ENCODE measurements at places on chromosomes 16 and 17. TPM values are rescaled to one million over a fixed set of nuclear protein-coding genes. Genes with fewer than 3 reads are reported as not detected.

The IL34 gene
- total RNA-seq, result 0.23 TPM

The SALL1 gene
- total RNA-seq, result not detected

The SETD1A gene
- total RNA-seq, result 25.6 TPM

The OTOA gene
- not detected for total RNA-seq

The GAS2L2 gene
- not detected for total RNA-seq

The KCNG4 gene
- total RNA-seq, result not detected

The HOXB8 gene
- 1.7 TPM for total RNA-seq

The TNFRSF13B gene
- total RNA-seq, result not detected

The KCNH6 gene
- not detected for total RNA-seq

GRCh38 chr17:17363638-17364337 is 60.6 kb downstream of the NT5M start:
- no peak overlapping the region for H3K4me3 ChIP-seq
- no peaks in the 10 kb centered on the region for H3K4me1 ChIP-seq
- peaks cover 8% of the 10 kb centered on the region for H3K27me3 ChIP-seq

DNA sequence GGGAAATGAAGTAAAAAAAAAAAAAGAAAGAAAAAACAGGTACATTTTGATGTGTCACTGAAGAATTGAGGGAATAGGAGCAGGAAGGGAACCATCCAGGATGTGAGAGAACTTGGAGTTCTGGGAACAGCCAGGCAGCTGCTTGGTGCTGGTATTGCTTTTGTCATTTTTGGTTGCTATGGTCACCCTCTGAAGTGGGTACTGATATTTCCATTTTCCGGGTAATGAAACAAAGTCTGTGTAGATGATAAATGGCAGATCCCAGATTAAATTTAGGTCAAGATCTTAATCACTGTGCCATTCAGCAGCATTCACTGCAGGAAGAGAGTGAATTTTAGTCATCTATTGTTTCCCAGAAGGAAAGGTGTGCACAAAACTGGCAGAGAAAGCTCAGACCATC is 93.6 kb downstream of the ABCA8 start:
- DNase-seq, result peak; percentile 67
- no peaks in the 10 kb centered on the region for H3K36me3 ChIP-seq
- H3K27me3 ChIP-seq, result no peaks in the 10 kb centered on the region
- H3K4me3 ChIP-seq, result no peak overlapping the region
- peaks cover 10% of the 10 kb centered on the region for H3K4me1 ChIP-seq

- H3K36me3 ChIP-seq, result no peaks in the 10 kb centered on the region
- H3K27ac ChIP-seq, result no peak within 1 kb of the TSS
- DNase-seq, result peak; percentile 46
- H3K4me3 ChIP-seq, result no peak within 1 kb of the TSS
- no peaks in the 10 kb centered on the region for H3K4me1 ChIP-seq
Measured at GRCh38 chr16:20763461-20764232, at the start of gene ACSM3. Gene ACSM3, plus strand, starts transcription at chr16:20764014. Its CDS starts 6,021 bp downstream, at chr16:20770035.

DNA sequence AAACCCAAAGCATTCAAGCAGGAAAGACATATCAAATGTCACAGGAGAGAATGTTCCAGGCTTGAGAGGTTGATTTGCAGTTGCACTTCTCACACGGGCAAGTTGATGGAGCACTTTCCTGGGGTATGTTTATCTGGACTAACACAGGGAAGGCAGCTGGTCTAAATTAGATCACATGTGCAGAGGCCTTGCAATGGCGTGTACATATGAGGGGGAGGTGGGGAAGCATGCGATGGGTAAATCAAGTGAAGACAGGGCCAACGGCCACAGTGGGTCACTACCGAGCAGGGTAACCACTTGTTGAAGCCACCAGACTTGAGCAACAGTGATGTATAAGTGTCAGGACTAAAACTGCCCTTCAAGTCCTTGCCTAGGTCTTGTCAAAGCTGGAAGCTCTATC is 156.6 kb upstream of the MAF start:
- no peaks in the 10 kb centered on the region for H3K4me1 ChIP-seq
- no peak overlapping the region for H3K27ac ChIP-seq
- no peak for DNase-seq
- H3K36me3 ChIP-seq, result no peaks in the 10 kb centered on the region

DNA sequence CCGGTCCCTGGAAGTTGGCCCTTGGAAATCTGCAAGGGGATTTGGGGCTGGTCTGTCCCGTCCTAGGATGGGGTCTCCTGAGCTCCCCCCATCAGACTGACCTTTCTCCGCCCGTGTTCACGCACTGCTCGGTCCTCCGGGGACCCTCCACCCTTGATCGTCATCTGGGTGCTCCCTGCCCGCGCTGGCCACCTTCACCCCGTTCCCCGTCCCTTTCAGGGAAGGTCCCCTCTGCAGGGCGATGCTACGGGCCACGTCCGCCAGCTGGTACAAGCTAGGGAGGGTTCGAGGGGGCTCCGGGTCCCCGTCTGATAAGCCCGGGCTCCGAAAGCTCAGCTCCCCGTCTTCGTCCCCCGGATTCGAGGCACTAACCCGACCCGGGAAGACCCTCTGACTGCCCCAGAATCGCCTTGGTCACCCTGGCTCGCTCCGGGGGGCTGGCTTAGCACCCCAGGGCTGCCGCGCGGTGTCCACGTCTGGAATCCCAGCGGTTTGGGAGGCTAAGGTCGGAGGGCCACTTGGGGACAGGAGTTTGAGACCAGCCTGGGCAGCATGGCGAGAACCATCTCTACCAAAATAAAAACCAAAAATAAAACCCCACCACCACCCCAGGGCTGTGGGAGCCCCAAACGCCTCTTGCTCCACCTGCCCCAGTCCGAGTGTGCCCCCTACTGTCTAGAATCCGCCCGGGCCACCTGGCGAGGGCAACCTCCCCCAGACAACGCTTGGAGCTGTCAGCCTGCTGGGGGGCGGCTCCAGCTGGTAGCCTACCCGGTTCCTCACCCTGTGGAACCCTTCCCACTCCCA is 1.1 kb upstream of the SLC43A2 start:
- peaks cover 32% of the 10 kb centered on the region for H3K4me1 ChIP-seq
- DNase-seq, result peak; percentile 66
- H3K27me3 ChIP-seq, result no peaks in the 10 kb centered on the region
- no peaks in the 10 kb centered on the region for H3K36me3 ChIP-seq
- H3K4me3 ChIP-seq, result peak overlapping the region; percentile 87

- H3K4me3 ChIP-seq, result no peak overlapping the region
- peaks cover 11% of the 10 kb centered on the region for H3K36me3 ChIP-seq
- H3K27me3 ChIP-seq, result no peaks in the 10 kb centered on the region
Measured at GRCh38 chr17:21539146-21539545, 153.2 kb upstream of the KCNJ18 start.

DNA sequence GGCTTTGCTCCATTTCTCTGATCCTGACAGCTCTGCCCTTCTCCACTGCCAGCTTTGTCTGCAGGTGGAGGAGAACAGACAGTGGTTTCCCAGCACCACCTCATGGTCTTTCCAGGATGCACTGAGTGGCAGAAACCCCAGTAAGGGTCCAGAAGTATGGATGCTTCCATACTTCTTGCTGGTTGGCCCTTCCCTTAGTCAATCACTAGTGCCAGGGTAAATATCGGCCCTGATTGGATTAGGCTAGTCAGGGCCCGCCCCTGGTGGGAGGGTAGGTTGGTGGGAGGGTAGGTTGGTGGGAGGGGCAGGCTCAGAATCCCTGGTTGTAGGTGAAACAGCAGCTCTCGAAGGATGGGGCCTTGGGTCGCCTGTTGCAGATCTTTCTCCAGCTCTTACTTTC is 10.2 kb downstream of the RNF213 start:
- no peaks in the 10 kb centered on the region for H3K4me1 ChIP-seq
- no peak overlapping the region for H3K27ac ChIP-seq
- H3K4me3 ChIP-seq, result no peak overlapping the region

DNA sequence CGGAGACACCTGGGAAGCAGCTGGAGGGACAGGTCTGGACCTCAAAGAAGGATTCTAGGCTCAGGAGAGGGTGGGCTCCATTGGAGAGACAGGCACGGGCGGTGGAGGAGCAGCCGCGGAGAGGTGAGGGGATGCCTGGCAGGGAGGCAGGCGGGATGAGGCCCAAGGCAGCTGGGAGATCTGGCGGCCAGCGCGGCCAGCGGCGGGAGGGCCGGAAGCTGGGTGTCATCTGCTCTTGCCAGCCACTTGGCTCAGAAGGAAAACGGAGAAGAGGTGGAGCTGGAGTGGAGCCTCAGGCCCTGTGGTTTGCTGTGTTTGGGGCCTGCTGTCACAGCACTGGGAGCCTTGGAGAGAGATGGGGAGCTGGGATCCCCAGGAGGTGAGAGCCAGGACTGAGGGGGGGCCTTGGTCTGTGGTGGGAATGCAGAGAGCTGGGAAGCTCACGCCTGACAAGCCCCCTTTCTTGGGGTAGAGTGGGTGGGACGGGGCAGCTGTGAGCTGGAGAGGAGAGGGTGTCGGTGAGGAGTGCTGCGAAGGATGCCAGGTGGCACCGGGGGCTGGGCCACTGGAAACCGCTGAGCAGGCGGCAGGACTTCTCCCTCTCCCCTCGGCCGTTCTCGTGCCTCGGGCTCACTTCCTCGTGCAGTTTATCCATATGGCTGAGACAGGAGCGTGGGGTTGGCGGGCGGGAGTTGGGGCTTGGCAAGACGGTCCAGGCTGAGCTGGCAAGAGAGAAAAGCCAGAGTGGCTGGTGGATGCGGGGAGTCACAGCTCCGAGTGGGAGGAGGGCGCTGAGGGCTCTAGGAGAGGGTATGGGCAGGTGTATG is 8.0 kb downstream of the TBC1D24 start:
- H3K36me3 ChIP-seq, result no peaks in the 10 kb centered on the region
- no peaks in the 10 kb centered on the region for H3K27me3 ChIP-seq
- no peak for DNase-seq
- H3K4me1 ChIP-seq, result no peaks in the 10 kb centered on the region

GRCh38 chr16:49866595-49867071 is 10.7 kb upstream of the ZNF423 start:
- peaks cover 16% of the 10 kb centered on the region for H3K27me3 ChIP-seq
- H3K4me1 ChIP-seq, result no peaks in the 10 kb centered on the region

DNA sequence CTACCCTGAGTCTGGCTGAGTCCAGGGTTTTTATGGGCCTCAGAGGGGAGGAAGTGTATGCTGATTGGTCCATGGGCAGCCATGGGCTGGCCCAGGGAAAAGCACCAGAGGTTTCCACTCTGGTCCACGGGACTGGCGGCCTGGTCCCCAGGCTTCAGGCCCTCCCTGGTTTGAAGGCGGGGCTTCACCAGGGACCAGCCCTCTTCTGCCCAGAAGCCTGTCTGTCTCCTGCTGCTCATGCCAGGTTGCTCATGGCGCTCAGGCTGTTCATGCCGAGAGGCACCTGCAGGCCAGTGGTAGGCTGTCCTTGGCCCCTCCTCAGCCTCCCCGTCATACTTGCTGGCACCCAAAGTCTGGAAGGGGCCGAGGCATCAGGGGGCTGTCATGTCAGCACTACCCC is 45.0 kb upstream of the CLEC19A start:
- H3K4me3 ChIP-seq, result no peak overlapping the region
- H3K36me3 ChIP-seq, result no peaks in the 10 kb centered on the region
- no peak overlapping the region for H3K27ac ChIP-seq
- no peak for DNase-seq
- H3K27me3 ChIP-seq, result no peaks in the 10 kb centered on the region

DNA sequence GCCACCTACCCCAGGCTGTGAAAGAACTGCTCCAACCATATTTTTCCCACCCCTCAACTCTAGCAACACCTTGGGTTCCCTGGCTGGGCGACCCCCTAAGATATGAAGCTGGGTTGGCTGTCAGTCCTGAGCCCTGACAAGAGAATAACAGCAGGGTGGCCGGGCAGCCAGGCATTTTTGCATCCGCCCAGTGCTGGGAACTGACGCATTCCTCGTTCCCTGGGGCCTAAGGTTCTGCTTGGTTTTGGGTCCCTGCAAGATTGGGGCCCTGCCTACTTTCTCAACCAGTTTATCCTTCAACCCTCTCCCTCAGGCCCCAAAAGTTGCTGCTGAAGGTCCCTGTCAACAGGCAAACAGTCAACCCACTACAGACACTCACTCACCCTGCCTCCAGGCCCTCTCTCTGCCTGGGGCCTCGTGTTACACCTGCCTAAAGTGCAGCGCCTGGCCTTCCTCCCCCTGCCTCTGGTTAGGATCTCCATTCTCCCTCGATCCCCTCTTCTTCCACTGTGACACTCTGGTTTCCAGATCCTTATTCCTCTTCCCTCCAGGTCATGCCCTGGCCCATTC is 151.5 kb downstream of the STX8 start:
- no peaks in the 10 kb centered on the region for H3K36me3 ChIP-seq
- no peak overlapping the region for H3K27ac ChIP-seq
- no peaks in the 10 kb centered on the region for H3K27me3 ChIP-seq
- H3K4me3 ChIP-seq, result no peak overlapping the region
- no peak for DNase-seq

DNA sequence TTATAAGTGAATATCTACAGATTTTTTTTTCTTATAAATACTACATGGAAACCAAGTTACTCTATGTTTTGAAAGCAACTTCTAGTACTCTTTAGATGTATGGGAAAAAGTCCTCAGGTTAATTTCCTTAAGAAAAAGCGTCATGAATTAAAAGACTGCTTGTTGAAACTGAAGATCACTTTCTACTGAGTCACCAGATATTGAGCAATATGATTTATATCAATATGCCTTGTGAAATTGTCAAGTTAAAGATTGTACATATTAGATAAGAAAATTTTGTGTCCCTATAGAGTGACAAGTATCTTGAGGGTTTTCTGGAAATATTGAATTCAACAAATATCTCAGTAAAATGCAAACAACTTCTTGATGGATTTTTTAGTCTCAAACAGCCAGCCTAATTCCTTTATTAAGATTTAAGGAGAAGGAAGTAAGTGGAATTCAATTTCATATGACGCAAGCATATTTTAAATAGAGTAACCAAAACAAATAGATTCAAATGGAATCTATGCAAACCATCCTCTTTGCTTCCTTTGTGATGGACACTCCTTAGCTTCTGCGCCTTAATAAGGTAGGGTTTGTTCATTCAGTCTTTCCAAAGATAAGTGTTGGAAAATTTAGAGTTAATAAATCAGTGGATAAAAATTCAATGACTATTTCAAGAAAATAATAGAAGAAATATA is 16.6 kb downstream of the KRT12 start:
- peaks cover 10% of the 10 kb centered on the region for H3K27me3 ChIP-seq
- peaks cover 8% of the 10 kb centered on the region for H3K4me1 ChIP-seq
- H3K36me3 ChIP-seq, result no peaks in the 10 kb centered on the region
- no peak overlapping the region for H3K27ac ChIP-seq
- H3K4me3 ChIP-seq, result no peak overlapping the region

DNA sequence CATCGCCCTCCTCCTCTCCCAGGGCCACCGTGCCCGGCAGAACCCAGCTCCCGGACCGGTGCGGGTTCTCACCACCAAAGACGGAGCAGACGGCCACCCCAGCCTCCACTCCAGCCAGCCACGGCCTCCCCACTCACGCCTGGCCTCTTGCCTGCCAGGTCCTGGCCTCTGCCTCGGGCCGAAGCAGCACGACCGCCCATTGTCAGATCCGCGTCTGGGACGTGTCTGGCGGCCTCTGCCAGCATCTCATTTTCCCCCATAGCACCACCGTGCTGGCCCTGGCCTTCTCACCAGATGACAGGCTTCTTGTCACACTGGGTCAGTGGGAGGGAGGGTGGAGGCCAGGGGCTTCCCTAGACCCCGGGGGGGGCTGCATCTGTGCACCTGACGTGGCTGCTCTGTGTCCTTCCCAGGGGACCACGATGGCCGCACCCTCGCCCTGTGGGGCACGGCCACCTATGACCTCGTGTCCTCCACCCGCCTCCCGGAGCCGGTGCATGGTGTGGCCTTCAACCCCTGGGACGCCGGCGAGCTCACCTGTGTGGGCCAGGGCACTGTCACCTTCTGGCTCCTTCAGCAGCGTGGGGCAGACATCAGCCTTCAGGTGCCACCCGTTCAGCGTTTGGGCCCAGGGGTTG is 6.6 kb upstream of the RHOT2 start:
- H3K4me1 ChIP-seq, result no peaks in the 10 kb centered on the region
- no peak overlapping the region for H3K4me3 ChIP-seq
- DNase-seq, result no peak
- no peak overlapping the region for H3K27ac ChIP-seq

- H3K4me1 ChIP-seq, result no peaks in the 10 kb centered on the region
- H3K36me3 ChIP-seq, result no peaks in the 10 kb centered on the region
- DNase-seq, result no peak
- H3K27me3 ChIP-seq, result no peaks in the 10 kb centered on the region
Measured at GRCh38 chr17:45924332-45924820, 30.0 kb downstream of the MAPT start.

Data from endothelial cell of umbilical vein (primary cell).